ENCODE measurements at places on chromosomes 2 and 18.

DNA sequence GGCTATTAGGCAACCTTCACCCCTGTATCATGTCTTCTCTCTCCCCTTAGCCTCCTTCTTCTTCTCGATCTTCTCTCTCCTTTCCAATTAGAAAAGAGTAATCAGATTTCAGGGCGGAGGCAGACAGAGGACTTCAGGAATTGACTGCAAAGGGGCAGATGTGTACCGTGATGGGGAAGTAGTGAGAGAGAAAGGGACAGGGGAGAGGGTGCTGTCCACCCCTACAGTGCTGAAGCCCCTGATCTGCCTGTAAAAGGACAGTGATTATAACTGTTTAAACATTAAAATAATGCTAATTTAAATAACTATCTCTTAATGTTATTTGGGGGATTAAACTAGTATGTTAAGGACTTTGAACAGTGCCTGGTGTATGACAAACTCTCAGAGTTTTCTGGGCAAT lies 178.5 kb downstream of the ACTR3 start:
- no peak for DNase-seq

GRCh38 chr18:63126134-63127069 lies 193.2 kb downstream of the BCL2 start:
- DNase-seq, result no peak

GRCh38 chr18:24613896-24614640 lies 153.6 kb downstream of the HRH4 start:
- no peak for DNase-seq

- DNase-seq, result no peak
These were observed 331.6 kb downstream of the KCNS3 start for GRCh38 chr2:18209934-18210639.

DNA sequence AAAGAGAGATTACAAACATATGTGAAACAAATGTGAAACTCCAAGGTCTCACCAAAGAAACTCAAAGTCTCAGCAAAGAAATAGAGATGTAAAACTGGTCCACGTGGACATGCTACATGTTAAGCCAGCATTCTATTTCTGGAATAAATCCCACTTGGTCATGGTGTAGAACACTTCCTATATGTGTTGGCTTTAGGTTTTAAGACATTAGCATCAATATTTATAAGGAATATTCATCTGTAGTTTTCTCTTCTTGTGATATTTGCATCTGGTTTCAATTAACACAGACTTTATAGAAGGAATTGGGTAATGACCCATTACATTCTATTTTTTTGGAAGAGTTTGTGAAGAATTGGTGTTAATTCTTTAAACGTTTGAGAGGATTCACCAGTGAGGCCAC lies 133.1 kb downstream of the COPS8 start:
- no peak for DNase-seq
